ENCODE measurements at places on chromosomes 5 and 9.

DNA sequence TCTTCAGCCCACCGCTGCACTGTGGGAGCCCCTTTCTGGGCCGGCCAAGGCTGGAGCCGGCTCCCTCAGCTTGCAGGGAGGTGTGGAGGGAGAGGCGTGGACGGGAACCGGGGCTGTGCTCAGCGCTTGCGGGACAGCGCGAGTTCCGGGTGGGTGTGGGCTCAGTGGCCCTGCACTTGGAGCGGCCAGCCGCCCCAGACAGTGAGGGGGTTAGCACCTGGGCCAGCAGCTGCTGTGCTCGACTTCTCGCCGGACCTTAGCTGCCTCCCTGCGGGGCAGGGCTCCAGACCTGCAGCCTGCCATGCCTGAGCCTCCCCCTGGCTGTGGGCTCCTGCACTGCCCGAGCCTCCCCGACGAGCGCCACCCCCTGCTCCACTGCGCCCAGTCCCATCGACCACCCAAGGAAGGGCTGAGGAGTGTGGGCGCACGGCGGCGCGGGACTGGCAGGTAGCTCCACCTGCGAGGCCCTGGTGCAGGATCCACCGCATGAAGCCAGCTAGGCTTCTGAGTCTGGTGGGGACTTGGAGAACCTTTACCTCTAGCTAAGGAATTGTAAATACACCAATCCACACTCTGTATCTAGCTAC, 92.9 kb upstream of the MAST4 start:
- DNase-seq = no peak

- DNase-seq = no peak
Observed at GRCh38 chr9:108885643-108886348, 23.7 kb downstream of the ACTL7A start.

DNA sequence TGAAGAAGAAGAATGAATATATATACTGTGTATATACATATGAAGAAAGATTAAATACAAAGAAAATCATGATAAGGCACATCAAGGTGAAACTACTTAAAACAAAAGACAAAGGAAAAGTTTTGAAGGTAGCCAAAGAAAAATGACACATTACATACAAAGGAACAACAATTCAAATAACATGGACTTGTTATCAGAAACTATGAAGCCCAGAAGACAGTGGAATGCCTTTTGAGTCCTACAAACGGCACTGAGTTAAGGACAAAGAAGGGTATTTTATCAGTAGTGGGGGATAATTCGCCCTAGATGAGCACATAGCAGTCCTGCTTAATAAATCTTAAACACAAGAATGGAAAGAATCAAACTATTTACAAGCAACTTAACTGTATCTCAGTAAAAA, 77.8 kb downstream of the CAAP1 start:
- no peak for DNase-seq

DNA sequence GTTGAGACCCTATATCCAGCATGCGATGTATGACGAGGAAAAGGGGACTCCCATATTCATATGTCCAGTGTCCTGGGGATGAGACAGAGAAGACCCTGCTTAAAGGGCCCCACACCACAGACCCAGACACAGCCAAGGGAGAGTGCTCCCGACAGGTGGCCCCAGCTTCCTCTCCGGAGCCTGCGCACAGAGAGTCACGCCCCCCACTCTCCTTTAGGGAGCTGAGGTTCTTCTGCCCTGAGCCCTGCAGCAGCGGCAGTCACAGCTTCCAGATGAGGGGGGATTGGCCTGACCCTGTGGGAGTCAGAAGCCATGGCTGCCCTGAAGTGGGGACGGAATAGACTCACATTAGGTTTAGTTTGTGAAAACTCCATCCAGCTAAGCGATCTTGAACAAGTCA, 17.1 kb downstream of the BTNL3 start:
- DNase-seq = no peak

- no peak for DNase-seq
Observed at GRCh38 chr5:43769571-43770355, 166.8 kb downstream of the NNT start.

DNA sequence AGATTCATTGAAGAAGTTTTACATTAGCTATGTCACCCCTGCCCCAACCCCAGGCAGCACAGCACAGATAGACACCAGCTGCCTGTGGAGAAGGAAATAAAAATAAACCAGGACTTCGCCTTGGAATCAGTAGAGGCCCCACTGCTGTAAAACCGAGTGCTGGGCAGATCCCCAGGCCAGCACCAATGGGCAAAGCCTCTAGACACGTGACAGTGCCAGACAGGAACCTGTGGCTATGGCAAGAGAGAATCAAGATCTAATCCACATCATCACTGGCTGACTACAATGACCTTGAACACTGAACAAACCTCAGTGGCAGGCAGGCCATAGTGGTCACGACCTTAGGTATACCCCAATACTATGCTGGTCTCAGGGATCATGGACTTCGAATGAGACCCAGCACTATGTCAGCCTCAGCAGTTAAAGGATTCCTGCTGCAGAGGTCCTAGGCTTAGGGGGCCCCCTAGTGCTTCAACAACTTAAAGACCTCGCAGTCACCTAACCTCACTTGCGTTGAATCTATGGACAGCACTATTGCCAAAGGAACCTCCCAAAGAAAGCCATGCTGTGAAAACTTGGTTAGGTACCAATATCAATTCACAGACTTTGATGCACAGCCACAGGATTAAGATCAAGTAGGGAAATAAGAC, 2118.6 kb upstream of the C9orf72 start:
- no peak for DNase-seq

DNA sequence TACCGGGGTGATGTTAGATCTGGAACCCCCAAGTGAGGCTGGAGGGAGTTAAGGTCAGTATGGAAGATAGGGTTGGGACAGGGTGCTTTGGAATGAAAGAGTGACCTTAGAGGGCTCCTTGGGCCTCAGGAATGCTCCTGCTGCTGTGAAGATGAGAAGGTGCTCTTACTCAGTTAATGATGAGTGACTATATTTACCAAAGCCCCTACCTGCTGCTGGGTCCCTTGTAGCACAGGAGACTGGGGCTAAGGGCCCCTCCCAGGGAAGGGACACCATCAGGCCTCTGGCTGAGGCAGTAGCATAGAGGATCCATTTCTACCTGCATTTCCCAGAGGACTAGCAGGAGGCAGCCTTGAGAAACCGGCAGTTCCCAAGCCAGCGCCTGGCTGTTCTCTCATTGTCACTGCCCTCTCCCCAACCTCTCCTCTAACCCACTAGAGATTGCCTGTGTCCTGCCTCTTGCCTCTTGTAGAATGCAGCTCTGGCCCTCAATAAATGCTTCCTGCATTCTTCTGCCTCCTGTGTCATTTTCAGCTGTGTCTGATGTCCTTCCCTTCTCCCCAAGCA, 2.3 kb upstream of the MYOZ3 start:
- DNase-seq = no peak

- no peak for DNase-seq
Observed at GRCh38 chr9:134789168-134789567, 91.4 kb upstream of the FCN2 start.

DNA sequence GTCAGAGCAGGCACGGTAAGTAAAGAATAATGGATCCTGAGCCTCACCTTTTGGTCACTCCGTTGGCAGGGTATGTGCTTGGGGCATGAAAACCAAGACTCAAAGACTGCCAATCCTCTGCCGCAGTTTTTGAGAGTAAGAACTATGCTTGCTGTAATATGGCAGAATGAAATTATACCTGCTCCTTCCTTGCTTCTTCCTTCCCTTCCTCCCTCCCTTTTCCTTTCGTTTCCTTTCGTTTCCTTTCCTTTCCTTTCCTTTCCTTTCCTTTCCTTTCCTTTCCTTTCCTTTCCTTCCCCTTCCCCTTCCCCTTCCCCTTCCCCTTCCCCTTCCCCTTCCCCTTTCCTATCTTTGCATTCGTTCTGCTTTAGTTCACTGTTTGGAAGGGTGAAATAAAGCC, 43.9 kb downstream of the SH3GL2 start:
- DNase-seq = no peak

- DNase-seq = no peak
Observed at GRCh38 chr9:136247947-136248637, 2.5 kb upstream of the QSOX2 start.

- DNase-seq = no peak
Observed at GRCh38 chr9:128906741-128907140, 14.0 kb upstream of the PHYHD1 start.

- no peak for DNase-seq
Observed at GRCh38 chr9:85876628-85877027, 64.3 kb upstream of the NAA35 start.

GRCh38 chr5:28190011-28190410, 1151.6 kb upstream of the CDH9 start:
- DNase-seq = no peak

- DNase-seq = no peak
Observed at GRCh38 chr9:97627624-97628023, 5.5 kb downstream of the TSTD2 start.

DNA sequence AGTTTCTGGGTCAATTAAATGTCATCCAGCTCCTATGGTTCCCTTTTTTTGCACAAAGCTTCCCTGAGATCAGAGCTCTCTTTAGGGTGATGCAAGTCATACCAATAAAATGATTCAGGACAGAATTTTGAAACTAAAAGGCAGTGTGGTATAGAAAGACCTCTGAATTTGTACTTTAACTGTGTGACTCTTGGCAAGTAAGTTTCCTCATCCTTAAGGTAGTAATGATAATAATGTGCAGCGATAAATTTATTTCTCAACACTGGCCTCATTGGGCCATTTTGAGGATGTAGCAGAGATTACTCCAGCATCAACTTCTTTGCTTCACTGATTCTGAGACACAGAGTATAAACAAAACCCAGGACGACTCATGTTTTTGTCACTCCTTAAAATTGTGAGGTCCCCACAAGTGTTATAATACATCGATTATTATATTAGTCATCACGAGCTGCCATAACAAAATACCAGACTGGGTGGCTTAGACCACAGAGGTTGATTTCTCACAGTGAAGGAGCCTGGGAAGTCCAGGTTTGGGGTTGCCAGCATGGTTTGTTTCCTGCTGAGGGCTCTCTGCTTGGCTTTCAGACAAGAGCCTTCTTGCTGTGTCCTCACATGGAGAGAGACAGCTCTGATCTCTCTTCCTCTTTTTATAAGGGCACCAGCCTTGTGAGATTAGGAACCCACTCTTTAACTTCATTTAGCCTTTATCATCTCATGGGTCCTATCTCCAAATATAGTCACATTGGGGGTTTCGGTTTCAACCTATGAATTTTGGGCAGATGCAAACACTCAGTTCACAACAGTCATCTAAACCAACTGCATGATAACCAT, 293.0 kb downstream of the ZNF608 start:
- DNase-seq = no peak

DNA sequence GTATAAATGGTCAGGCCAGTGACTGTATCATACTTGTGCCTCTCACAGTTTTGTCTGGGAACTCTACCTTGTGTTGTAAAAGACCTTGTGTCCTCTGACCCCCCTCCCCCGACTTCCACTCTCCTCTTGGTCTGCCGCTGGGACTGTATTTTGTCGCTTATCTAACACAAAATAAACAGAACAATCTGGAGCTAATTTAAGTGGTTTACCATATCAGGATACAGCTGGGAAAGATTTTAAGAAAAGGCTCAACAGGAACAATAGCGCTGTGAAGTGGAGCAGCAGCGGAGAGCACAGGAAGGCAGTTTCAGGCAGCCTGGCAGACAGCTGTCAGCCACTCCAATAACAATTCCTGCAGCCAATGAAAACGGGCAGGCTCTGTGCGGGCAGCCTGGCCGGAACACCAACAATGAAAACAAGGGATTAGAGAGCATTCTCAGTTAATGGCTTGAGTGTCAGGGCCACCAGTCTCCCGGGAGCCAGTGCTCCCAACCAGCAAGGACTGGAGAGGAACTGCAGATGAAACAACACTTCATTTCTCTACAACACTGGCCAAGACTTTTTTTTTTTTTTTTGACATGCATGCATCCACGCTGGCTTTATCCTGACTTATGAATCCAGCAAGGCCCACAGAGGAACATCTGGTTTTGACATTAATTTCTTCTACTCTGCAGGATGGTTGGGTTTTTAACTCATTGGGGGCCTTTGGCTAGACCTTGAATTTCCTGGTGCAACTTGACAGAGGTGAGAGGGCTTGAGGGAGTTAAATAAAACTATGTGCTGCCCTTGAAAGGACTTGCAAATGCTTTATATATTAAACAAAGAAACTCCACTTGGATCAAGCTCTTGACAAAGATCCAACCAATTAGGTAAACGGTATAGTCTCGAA, 76.7 kb downstream of the ARSB start:
- no peak for DNase-seq

DNA sequence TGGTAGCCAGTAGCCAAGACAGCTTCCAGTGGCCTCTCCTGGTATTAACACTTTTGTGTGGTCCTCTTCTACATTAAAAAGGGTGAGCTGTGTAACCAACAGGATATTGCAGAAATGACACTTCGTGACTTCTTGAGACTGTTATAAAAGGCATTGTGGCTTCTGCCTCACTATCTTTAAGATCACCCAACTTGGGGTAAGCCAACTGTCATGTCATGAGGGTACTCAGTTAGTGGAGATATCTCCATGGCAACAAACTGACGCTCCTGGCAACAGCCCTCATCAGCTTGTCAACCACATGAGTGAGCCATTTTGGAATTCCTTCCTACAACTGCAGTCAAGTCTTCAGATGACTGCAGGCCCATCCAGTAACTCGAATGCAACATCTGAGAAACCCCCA, 121.7 kb downstream of the DEPDC1B start:
- DNase-seq = no peak

DNA sequence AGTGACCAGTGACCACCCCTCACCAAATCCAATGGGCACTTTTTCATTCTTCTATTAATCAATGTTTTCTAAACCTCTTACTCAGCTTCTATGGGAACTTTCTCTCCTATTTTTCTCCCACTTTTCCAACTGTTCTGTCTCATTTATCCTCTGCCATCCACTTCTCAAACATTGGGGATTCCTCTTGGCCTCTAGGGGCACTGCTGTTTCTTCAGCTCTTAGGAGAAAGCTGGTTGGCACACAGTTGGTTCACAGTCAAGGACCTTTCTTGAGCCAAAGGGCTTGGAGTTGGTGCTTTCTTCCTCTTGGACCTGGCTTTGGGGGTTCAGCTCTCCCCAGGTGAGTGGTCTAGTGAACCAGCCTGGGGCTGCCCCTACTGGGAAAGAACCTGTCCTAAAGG, 112.2 kb upstream of the LHFPL2 start:
- DNase-seq = no peak

GRCh38 chr5:53361708-53362107, 118.7 kb upstream of the FST start:
- DNase-seq = no peak

DNA sequence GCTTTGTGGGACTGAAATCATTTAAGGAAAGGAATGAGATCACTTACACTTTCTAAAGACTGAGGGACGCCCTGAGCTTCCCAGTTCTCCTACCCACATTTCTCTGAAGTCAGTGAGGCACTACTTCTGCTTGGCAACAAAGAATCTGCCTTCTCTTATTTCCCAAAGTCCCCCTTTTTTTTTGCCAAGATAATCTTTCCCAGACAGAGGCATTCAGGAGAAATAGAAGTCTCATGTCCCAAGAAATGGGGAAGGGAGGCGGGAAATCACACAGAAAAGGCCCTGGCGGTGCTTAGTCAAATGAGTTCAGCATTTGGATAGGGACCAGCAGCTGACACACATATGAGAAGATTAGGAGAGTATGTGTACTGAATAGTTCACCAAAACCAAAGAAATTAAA, 159.7 kb downstream of the MUSK start:
- no peak for DNase-seq

- DNase-seq = no peak
Observed at GRCh38 chr5:141870871-141871270, 7.3 kb downstream of the PCDH1 start.

Data from CD4-positive, alpha-beta T cell treated with Interleukin-6 at 100 ng/mL for 8 hours (primary cell).